ENCODE measurements at places on chromosomes 1 and 21. TPM values are rescaled to one million over a fixed set of nuclear protein-coding genes. Genes with fewer than 3 reads are reported as not detected.

DNA sequence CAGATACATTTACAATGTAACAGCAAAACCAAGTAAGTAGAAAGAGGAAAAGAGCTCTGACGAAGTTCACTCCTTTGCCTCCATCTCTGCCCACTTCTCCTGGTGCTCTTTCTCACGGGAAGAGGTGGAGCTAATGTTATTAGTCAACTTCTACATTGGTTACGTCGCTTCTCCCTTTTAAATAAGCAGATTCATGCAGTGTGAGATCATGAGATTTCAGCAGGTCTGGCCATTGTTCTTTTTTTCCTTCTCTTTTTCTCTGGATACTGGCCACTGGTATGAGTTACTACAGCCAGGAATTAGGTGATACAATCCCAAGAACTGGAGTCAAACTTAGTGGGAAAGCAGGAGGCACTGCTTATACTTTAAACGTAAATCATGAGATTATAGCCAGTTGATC lies 207.1 kb downstream of the AKT3 start:
- DNase-seq: no peak

DNA sequence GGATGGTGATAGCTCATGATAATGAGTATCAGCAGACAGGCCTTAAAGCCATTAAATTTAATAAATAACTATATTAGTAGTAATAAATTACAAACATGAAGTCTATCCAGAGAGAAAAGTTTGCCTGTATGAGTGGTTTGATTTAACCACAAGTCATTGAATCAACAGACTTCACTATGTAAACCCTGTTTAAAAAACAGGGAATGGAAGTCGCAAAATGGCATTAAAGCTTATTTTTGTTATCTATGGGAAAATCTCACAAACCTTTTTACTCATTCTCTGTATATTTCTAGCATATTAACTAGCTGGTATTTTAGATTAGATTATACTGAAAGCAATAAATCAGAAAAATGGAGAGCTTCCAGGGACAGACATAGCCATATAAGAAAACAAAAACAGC lies 45.3 kb downstream of the SASS6 start:
- DNase-seq: no peak

GRCh38 chr1:59404796-59405195 lies 107.9 kb downstream of the FGGY start:
- no peak for DNase-seq

The DIRAS3 gene
- total RNA-seq: not detected

The AMY2B gene
- 2.9 TPM for total RNA-seq

The KIF17 gene
- 0.25 TPM for total RNA-seq

- DNase-seq: no peak
Observed at GRCh38 chr1:205615789-205616188, 16.0 kb downstream of the ELK4 start.

GRCh38 chr1:58312461-58312860 lies 234.1 kb downstream of the OMA1 start:
- no peak for DNase-seq

- no peak for DNase-seq
Observed at GRCh38 chr1:196531737-196532524, 76.3 kb downstream of the KCNT2 start.

- no peak for DNase-seq
Observed at GRCh38 chr21:26199456-26199855, 28.9 kb upstream of the APP start.

DNA sequence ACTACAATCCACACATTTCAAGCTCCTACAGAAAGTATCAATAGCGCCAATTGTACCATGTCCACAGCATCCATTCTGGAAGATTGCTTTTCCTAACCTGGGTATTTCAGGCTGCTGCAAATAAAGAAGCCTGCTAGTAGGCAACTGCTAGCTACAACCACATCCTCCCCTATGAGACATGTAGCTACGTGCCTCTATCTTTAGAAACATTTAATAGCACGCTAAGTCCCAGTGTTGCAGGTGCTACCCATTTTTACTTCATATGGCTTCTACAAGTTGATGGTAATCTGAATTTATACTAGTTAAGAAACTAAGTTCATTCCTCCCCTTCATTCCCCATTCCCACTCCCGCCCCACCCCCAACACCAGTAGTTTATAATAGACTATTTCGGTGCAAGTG lies 7.4 kb upstream of the AMPD1 start:
- DNase-seq: no peak

DNA sequence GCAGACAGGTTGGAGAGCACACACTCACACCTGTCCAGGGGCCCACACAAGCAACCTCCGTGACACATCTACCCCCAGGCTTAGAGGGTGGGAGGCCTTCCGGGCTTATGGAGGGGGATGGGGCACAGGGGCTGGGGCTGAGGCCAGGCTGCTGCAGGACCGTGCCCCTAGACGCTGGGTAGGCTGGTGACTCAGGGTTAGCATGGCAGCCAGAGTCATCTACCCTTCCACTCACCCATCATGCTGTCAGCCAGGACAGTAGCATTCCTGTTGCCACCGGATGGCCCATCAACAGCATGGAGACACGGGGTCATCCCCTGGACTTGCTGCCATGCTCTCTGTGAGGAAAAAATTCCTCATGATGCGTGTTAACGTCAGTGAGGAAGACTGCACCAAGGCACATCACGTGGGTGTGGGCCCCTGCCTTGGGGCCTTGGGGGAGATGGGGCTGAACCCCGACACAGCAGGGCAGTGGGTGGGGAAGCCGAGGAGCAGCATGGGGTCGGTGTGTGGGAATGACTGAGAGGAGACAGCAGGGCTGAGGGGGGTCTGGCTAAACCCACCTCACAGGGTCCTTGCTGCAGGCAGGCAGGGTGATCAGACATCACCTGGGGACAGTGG lies 52.8 kb downstream of the WNT9A start:
- DNase-seq: no peak

- DNase-seq: peak; percentile 33
Observed at GRCh38 chr1:216183007-216183406, 240.2 kb downstream of the USH2A start.

DNA sequence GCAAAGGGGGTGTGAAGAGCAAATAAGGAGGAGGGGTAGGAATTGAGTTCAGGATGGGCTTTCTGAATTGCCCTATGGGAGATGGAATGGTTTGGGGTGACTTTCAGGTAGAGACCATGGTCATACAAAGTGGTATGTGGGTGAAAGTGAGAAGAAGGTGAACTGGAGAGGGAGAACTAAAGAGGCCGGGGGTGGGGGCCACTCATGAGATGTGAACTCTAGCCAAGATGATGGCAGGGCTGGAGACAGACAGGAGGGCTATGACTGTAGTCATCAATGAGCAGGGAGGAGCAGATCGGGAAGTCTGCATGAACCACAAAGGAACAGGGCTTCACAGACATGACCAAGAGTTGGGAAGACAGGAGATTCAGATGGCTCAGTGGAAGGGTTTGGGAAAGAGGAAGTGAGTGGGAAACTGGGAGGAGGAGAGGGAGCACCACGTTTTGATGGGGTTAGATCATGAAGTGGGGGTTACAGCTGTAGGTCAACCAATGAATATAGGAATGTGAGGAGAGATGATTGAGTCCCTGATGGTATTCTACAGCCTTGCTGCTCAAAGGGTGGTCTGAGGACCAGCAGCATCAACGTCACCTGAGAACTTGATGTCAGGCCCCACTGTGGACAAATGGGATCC lies 20.7 kb upstream of the LRRC8D start:
- DNase-seq: no peak

The AKNAD1 gene
- 1.5 TPM for total RNA-seq

GRCh38 chr1:19450811-19451515 lies 34.4 kb downstream of the CAPZB start:
- peak; percentile 17 for DNase-seq

DNA sequence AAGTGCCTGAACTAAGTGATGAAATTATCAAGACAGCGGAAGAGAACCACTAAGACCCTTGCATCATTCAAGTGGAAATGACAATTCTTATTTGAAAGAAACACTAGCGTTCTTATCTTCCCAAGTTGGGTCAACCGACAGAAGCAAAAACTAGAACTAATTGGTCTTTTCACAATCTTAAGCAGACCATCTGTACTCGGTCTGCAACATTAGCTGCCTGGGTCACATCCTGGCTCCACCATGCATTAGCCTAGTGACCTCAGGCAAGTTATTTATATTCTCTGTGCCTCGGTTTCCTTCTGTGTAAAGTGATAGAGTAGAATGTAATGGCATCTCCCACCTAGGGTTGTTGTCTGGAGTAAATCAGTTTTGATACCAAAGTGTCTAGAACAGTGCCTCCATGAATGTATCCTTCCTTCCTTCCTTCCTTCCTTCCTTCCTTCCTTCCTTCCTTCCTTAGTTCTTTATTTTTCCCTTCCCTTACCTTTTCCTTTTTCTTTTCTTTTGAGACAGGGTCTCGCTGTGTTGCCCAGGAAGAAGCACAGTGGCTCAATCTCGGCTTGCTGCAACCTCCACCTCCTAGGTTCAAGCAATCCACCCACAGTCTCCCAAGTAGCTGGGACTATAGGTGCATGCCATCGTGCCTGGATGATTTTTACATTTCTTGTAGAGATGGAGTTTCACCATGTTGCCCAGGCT lies 6.0 kb downstream of the COLGALT2 start:
- DNase-seq: no peak

The SELP gene
- total RNA-seq: not detected

Measured in NCI-H460 (cell line).